Fibroblast of the conjunctiva (primary cell): ENCODE measurements at places on chromosomes 2 and 18.
A peak's percentile ranks its signal among the peaks of the same experiment; 100 is the strongest.

GRCh38 chr18:1993866-1994265 lies 577.4 kb downstream of the METTL4 start:
- DNase-seq: no peak

- no peak for DNase-seq
Observed at GRCh38 chr2:19124135-19124534, 234.3 kb downstream of the OSR1 start.

- no peak for DNase-seq
Observed at GRCh38 chr18:27712066-27712465, 464.9 kb downstream of the CDH2 start.

GRCh38 chr2:218806346-218806978 lies 24.5 kb downstream of the CYP27A1 start:
- peak; percentile 99 for DNase-seq

DNA sequence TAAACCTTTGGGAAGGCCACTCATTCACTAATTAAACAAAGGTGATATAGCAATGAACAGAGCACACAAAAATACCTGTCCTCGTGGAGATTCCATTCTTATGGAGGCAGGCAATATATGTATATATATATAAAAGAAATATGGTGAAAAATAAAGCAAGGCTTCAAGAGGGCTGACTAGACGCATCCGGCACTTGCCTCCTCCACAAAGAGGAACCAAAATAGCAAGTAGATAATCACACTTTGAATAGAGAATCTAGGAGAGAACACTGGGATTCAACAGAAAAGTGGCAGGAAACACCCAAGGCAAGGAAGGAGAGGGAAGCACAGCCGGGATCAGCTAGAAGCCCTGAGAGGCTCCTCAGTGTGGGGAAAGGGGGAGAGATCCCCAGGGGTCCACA lies 218.4 kb upstream of the FOSL2 start:
- DNase-seq: no peak

DNA sequence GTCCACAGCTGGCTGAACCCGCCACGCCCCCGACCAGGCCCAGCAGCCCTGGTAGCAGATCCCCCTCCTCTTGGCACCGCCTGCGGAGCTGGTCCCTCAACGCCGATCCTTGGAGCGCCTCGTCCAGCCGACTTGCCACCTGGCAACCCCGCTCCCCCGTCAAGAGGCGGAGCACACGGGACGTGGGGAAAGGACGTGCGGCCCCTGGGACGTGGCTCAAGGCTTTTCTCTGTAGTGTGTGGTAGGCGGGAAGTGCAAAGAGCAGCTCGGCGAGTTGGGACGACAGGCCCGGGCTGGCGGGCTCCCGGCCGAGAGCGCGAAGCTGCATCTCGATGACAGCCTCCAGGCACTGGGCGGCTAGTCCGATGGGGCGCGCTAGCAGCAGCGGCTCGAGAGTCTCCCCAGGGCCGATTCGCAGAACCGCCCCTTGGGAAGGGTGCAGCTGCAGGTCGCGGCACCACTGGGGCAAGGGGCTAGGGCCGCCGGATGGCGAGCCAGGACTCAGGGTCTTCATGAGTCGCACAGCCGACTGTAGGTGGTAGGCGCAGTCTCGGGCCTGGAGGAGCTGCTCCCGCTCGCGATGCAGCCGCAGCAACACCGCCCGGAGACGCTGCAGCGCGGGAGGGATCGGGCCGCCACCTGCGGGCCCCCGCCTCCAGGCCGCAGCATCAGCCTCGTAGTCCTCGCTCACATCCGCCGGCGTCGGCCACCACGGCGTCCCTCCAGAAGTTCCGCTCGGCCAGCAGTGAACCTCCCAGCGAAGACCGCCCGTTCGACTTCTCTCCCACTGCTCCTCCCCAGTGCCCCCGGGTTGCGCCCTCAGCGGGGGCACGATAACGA lies 617 bp downstream of the CCDC142 start:
- DNase-seq: no peak

DNA sequence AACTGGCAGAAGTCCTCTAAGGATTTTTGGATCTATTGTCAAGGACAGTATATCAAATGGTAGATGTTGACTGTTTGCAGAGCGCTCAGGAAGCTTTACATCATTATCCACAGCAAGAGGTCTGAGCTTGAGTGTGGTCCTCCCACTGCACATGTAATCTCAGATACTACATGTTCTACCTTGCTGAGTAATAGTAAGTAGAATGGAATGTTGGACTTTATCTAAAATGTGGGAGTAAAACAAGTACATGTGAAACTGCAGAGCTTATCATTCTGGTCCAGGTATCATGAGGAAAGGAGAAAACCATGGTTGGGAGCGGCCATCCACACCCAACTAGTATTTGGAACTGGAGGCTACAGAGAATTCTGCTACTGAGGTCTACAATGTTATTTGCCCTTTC lies 19.3 kb upstream of the CD28 start:
- DNase-seq: no peak

GRCh38 chr2:55391615-55392242 lies 27.9 kb downstream of the CCDC88A start:
- DNase-seq: no peak

DNA sequence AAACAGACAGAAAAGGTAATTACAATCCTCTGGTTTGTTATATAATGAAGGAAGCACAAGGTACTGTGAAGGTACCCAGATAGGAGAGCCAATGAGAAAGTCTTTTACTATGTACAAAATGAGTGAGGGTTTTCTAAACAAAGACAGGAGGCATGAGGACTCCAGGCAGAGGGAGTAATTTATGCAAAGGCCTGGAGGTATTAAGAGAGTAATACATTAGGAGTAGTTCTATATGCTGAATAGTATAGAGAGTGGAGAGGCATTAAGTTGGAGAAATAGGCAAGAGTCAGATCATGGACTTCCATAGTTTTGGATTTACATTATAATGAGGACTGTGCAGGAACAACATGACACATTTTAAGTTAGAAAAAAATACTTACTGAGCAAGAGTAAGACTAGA lies 216.0 kb downstream of the SCG2 start:
- no peak for DNase-seq

GRCh38 chr18:10927286-10927992 lies 221.9 kb downstream of the PIEZO2 start:
- DNase-seq: peak; percentile 61
